ENCODE measurements at places on chromosomes 4 and X.
A peak's percentile ranks its signal among the peaks of the same experiment; 100 is the strongest.

DNA sequence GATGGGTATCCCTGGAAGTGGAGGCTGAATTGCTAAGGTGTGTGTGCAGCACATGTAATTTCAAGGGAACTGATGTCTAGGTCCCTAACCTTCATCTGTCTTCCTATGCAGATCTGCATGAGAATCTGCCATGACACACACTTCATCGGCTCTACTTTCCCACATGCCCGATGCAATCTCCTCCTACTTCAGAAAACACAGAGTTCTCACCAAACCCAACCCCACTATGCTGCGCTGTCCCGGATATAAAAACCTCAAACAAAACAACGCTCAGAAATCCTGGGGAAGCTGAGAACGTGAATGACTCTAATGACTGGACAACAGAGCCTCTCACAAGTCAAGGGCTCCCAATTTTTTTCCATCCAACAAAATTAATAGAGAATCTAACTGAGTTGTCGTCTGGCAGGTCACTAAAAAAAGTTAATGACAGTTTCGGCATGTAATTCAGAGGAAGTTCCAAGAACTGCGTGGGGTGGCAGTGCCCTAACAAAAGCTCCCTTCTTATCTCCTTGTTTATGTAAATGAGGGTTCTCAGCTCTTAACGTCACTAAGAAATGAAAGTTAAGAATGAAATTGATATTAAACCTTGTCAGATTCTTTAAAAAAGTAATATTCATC lies 39.0 kb downstream of the STX18 start:
- no peak for DNase-seq
- peaks cover 3% of the 10 kb centered on the region for H3K4me1 ChIP-seq
- H3K27me3 ChIP-seq = no peaks in the 10 kb centered on the region
- H3K4me3 ChIP-seq = no peak overlapping the region
- no peaks in the 10 kb centered on the region for H3K36me3 ChIP-seq
- H3K27ac ChIP-seq = no peak overlapping the region

- no peaks in the 10 kb centered on the region for H3K4me1 ChIP-seq
- H3K36me3 ChIP-seq = peaks cover 3% of the 10 kb centered on the region
- DNase-seq = no peak
These were observed 50.1 kb downstream of the DHRSX start for GRCh38 chrX:2450681-2451080.

DNA sequence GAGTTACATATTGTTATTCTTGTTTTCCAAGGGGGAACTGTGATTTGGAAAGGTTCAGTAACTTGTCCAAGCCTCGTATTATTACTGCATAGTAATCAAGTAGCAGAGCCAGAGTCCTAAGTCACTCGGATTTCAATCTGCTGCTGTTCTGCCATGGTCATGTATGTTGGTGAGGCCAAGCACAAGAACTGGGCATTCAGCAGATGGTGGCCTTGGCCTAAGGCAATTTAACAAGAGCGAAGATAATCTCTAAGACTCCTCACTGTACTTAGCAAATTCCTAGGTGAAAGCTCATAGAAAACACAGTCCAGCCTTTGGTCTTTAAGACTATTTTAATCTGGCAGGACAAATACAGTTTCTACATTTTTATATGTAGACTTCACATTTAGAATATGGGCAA lies 64.8 kb downstream of the NDST3 start:
- no peaks in the 10 kb centered on the region for H3K36me3 ChIP-seq
- no peaks in the 10 kb centered on the region for H3K27me3 ChIP-seq
- no peaks in the 10 kb centered on the region for H3K4me1 ChIP-seq
- peak; percentile 69 for DNase-seq
- no peak overlapping the region for H3K4me3 ChIP-seq

- peaks cover under 1% of the 10 kb centered on the region for H3K4me1 ChIP-seq
- no peak overlapping the region for H3K27ac ChIP-seq
- H3K27me3 ChIP-seq = no peaks in the 10 kb centered on the region
- DNase-seq = peak; percentile 81
- no peaks in the 10 kb centered on the region for H3K36me3 ChIP-seq
- no peak overlapping the region for H3K4me3 ChIP-seq
These were observed 161.3 kb downstream of the FNIP2 start for GRCh38 chr4:158929939-158930638.

DNA sequence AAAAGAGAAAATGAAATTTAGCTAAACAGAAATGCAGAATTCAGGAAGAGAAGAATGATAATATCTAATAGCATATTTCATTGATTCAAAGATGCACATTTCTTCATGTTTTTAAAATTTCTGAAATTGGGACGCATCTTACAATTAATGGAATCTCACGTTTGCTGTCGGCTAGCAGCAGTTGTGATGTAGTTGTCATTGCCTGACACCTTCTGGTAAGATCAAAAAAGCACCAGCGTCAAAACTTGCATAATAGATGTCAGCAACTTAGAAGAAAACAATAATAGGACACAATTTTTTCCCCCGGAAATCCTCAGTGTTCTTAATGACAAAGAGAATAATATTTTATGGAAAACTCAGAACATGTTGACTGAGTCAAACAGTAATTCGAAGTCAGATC lies 29.8 kb upstream of the SLC7A3 start:
- no peaks in the 10 kb centered on the region for H3K4me1 ChIP-seq
- no peaks in the 10 kb centered on the region for H3K36me3 ChIP-seq
- no peak for DNase-seq
- no peak overlapping the region for H3K4me3 ChIP-seq

Measured in trophoblast cell (in vitro differentiated cells and primary cell).